ENCODE measurements at places on chromosomes 4 and X. TPM values are rescaled to one million over a fixed set of nuclear protein-coding genes. Genes with fewer than 3 reads are reported as not detected.

NPY1R gene
- 0.26 TPM for total RNA-seq

- no peak for DNase-seq
Observed at GRCh38 chrX:5490786-5491563, 737.7 kb downstream of the NLGN4X start.

DNA sequence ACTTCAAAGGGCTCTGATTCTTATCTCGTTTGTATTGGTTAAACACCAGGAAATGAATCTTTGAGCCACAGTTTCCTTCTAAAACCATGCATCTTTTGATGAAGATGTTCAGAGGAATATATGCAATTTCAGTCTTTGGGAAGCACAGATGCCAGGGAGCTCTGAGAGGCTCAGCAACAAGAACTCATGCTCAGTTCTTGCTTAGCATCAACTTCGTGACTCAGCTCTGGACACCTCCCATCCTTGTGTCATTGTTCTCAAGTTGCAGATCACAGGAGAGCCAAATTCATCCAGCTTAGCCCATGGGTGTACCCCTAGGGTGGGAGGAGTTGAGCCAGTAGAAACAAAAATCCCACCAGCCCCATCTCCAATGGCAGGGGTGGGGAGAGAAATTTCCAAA is 219.6 kb upstream of the MAOA start:
- no peak for DNase-seq

DNA sequence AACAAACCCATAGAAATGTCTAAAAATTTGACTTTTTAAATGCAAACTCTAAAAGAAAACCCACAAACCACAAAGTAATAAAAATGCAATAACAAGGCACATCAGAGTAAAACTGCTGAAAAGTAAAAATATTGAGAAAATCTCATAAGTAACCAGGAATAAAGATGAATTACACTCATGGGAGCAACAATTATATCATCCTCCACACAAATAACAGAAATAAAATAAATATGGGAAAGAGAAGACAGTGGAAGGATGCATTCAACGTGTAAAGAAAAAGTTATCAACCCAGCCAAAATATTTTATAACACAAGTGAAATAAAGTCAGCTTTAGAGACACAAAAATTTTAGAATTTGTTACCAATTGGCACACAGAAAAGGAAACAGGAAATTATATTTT is 1420.2 kb downstream of the PCDH18 start:
- no peak for DNase-seq

DNA sequence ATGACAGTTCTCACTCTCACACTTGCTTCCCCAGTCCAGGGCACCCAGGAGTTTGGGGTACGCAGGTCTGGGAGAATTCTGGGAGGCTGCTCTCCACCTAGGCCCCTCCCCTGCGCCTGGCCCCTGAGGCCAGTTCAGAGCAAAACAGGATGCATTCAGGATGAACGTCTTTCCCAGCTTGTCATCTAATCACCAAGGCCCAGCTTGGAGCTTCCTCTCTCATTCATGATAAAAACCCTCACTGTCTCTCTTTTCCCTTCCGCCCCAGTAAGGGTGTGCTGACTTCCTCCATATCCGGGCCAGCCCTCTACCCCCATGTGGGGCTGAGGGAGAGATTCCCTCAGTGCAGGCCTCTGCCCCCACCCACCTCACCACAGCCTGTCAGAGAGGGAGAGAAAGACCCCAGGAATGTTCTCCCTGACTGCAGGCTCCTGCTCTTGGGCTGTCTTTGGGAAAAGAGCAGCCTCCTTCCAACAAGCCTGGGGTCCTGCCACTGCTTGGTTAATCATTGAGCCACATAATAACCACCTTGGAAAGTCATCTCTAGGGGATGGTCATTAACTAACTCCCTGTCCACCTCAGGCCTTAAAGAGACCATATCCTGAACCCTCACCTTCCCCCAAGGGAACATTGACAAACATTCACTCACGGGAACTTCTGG is 50.1 kb downstream of the STARD8 start:
- DNase-seq = no peak

DNA sequence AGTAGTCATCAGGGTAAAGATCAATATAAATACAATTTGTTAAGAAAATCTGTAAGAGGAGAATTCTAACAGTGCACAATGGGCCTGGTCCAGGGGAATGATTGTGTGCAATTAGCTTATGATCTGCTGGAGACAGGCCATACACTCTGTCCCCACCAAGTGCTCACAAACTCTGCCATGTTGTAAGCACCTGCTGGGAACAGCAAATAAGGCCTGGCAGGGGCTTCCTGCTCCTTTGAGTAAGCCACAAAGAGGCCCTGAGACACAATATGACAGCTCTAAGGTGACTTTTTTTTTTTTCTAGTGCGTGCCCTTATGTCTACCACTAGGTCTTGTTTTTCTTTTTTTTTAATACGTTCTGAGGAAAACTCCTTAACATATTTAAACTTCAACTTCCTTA is 866.3 kb upstream of the PCDH7 start:
- no peak for DNase-seq

- DNase-seq = no peak
Observed at GRCh38 chrX:44495091-44495490, 47.6 kb downstream of the FUNDC1 start.

DNA sequence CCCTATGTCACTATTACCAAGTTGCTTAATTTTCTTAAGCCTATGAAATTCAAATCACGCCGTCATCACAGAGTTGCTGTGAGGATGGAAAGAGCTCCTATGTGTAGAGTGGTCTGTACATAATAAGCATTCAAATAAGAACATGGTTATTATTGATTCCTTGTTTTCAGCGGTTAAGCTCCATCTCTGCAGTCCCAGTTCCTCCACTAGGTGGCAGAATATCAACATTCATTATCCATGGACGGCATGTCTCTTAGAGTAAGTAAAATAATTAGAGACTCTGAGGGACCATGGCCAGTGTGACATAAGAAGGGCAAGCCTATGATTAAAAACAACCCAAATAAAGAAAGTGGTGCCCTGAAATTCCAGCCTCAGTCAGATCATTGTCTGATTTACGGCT is 132.5 kb upstream of the NHS start:
- peak; percentile 44 for DNase-seq

GRCh38 chr4:22780317-22780716 is 87.6 kb downstream of the GBA3 start:
- DNase-seq = no peak

ZFX gene
- 37.8 TPM for total RNA-seq

GRCh38 chrX:125954236-125954635 is 211.9 kb downstream of the DCAF12L2 start:
- no peak for DNase-seq

Data from bronchial epithelial cell (primary cell).